ENCODE measurements at places on chromosomes 11 and 22. TPM values are rescaled to one million over a fixed set of nuclear protein-coding genes. Genes with fewer than 3 reads are reported as not detected.

GRCh38 chr11:46125284-46125683 lies 4.0 kb upstream of the PHF21A start:
- DNase-seq = no peak

DNA sequence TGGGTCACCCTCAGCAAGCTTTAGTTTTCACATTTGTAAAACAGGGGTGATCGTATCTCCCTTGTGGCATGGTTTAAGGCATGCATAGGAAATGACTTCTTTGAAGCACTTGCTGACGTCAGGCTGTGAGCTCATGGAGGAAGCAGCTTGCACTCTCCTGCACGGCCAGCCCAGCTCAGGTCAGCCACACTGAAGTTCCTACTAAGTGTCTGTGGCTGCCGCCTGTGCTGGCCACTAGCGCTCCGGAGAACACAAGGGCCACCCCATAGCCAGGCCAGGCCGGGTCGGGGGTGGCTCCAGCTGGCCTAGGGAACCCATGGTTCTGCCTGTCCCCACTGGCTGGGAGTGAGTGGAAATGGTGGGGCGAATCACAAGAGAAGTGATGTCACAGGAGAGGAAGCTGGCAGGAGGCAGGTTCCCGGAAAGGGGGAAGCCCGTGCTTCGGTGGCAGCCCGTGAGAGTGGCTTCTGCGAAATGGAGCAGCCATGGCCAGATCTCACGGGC lies 28.2 kb downstream of the KCTD17 start:
- DNase-seq = peak; percentile 6

DNA sequence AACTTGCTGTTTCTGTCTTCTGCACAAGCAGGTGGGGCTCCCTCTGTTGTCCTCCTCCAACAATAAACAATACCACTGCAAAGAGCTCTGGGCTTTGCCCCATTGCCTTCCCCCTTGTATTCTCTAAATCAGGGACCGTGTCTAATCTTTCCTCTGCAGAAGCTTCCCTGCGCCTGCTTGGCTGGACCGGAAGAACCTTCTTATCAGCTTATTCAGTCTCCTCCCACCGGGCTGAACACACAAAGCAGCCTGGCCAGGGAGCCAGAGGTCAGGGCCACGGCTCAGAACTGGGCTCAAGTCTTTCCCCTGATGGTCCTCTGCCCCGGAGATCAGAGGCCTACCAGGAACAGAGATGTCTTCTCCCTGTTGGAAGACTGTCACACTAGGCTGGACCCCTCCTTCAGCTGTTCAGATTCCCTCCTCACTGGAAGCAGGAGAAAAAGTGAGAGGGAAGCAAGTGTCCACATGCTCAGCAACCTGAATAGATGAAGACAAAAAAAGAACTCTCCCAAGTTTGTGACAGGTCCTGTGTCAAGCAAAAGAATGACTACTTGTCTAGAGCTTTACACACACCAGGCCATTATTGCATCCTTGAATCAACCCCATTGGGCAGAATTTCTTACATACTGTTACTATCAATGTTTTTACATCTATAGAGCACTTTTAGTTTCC lies 63.7 kb downstream of the RAB30 start:
- DNase-seq = peak; percentile 57

DNA sequence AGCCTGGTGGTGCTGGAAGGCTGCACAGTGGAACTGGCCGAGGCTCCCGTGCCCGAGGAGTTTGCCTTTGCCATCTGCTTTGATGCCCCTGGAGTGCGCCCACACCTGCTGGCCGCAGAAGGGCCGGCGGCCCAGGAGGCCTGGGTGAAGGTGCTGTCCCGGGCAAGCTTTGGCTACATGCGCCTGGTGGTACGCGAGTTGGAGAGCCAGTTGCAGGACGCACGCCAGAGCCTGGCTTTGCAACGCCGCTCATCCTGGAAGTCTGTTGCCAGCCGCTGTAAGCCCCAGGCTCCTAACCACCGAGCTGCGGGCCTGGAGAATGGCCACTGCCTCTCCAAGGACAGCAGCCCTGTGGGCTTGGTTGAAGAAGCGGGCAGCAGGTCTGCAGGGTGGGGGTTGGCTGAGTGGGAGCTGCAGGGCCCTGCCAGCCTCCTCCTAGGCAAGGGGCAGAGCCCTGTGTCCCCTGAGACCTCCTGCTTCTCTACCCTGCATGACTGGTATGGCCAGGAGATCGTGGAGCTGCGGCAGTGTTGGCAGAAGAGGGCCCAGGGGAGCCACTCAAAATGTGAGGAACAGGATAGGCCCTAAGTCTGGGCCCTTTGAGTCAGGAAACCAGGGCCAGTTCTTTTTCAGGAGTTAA lies 1.9 kb upstream of the SMDT1 start:
- DNase-seq = no peak

- DNase-seq = no peak
These were observed 24.0 kb upstream of the MALAT1 start for GRCh38 chr11:65474864-65475263.

DNA sequence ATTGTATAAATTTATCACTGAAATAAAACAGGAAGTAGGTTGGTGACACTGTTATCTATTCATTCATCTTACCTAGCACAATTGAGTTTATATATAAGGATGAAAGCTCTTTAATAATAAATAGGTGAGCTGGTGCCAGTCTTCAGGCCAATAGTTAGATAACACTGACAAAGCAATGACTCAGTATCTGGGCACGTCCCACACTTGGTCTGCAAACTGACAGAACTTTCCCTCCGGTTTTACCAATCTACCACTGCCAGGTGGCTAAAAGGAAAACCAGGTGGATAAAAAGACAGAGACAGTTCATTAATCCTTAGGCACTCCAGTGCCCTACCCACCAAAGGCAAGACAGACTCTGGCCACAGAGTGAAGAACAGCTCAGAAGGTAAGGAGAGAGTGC lies 17.6 kb downstream of the DDB1 start:
- no peak for DNase-seq

- peak; percentile 43 for DNase-seq
These were observed 4.9 kb upstream of the ATP6V1E1 start for GRCh38 chr22:17633217-17633997.

DNA sequence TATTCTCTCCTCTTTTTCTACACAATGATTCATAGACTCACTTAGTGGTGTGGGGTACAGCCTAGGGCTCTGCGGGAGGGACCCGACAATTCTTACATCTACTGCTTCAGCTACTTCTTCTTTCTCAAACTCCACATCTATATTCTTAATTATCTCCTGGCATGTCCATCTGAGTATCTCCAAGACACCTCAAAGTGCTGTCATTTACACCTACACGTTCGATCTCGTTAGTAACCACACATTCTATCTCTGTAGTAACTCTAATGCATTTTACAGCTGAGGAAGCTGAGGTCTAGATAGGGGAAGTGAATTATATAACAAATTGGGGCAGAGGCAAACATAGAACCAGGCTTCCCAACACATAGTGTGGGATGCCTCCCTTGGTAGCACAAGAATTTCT lies 27.7 kb upstream of the RRM1 start:
- no peak for DNase-seq

- DNase-seq = no peak
These were observed 122.8 kb downstream of the HIPK3 start for GRCh38 chr11:33379947-33380346.

DNA sequence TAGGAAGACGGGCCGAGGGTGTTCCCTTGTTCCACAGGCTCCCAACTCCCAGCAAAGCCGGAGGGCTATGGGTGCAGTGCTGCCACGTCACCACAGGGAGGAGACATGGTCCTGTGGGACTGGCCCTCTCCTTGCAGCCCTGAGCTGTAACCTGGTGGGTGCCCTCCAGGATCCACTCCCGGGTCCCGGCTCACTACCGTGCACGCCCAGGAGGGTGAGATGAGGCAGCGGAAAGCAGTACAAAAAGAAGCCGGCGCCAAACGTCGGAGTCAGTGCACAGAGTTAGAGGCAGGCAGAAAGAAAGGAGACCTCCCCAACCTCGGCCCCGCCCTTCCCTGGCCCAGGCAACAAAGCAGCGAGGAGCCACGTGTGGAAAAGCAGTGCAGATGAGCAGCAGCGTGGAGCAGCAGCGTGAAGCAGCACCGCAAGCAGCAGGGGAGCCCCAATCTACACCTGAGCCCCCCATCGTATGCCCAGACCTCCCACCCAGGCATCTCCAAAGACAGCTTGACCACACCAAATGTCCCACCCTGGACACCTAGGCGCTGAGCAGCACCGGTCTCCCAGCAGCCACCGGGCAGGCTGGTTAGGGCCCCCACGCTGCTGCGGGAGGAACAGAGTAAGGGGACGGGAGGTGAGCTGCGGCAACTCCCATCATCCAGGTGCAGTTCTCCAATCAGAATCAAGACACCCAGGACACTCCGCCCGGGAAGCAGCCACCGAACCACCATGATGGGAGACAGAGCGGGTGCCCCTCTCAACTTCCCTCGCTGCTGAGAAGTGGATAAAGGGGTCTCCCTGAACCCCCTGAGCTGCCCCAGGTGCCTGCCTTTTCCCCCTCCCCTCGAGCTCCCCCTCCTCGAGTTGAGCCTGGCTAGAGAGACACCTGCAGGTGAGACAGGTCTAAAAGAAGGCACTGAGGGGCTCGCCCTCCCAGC lies 28.8 kb downstream of the IGSF9B start:
- DNase-seq = peak; percentile 65

DNA sequence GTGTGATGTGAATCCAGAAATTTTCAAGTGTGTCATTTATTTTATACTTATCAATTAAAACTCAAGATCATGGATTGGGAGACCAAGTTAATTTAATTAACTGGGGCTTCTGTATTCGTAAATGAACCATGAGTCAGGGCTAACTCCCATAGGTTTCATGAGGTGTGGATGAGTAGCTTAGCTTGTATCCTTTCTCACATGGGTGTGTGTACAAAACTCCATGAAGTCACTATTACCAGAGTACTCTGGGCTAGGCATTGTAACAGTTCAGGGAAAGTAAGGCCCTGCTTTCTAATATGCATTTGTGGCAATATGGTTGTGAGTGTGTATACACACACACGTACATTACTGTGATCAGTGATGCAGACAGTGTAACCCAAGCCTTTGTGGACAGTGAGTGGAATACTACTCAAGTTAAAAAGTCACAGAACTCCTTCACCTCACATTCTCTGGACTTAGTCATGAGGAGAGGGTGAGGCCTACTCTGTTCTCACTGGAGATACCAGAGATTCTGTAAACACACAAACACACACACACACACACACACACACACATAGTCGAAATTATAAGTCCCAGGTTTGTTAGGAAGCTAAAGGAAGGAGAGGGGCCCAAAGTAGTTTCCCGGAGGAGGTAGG lies 3.5 kb downstream of the CNTF start:
- DNase-seq = no peak

DNA sequence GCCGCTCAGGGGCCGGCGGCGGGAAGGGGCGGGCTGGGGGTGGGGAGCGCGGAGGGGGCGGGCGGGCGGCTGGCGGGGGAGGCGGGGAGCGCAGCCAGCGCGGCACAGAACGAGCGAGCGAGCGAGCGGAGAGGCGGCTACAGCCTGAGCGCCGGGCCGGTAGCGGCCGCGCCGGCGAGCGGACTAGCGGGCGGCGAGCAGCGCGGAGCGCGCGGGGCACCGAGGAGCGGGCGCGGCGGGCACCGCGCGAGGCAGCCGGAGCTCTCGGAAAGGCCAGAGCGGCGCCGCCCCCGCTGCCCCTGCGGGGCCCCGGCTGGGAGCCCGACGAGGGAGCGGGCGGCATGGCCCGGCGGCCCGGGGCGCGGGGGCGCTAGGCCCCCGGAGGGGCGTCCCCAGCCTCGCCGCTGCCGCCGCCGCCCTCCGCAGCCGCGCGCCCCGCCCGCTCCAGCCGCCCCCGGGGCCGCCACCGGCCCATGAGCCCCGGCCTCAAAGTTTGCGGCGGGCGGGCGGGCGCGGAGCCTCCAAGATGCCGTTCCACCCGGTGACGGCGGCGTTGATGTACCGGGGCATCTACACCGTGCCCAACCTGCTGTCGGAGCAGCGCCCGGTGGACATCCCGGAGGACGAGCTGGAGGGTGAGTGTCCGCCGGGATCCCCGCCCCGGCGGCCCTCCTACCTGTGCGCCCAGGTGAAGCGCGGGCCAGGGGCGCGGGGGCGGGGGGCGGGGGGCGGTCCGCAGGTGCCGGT lies at the start of gene CABP7:
CABP7 (plus strand) TSS at position 105 of the 747 bp plus-strand sequence; CDS start at position 527, 422 bp downstream.
- no peak for DNase-seq

- no peak for DNase-seq
These were observed 8.0 kb downstream of the TTC17 start for GRCh38 chr11:43366677-43367076.

GRCh38 chr22:33570110-33570509 lies 350.2 kb downstream of the LARGE1 start:
- DNase-seq = no peak

NEFH gene
- 0.20 TPM for total RNA-seq

PRAME gene
- 62.6 TPM for total RNA-seq

DEPDC7 gene
- 14.7 TPM for total RNA-seq

HPX gene
- total RNA-seq = 0.48 TPM

ST14 gene
- total RNA-seq = 0.60 TPM

GP1BB gene
- not detected for total RNA-seq

APOL3 gene
- 14.1 TPM for total RNA-seq

All from RPMI7951 (cell line).